ENCODE measurements at places on chromosomes 3 and 15. TPM values are rescaled to one million over a fixed set of nuclear protein-coding genes. Genes with fewer than 3 reads are reported as not detected.

- no peak for DNase-seq
These were observed 420.0 kb downstream of the ROBO2 start for GRCh38 chr3:77459926-77460325.

LNP1 gene
- total RNA-seq = 4.6 TPM

GRCh38 chr3:197368330-197368729 is 69.9 kb upstream of the DLG1 start:
- DNase-seq = no peak

DNA sequence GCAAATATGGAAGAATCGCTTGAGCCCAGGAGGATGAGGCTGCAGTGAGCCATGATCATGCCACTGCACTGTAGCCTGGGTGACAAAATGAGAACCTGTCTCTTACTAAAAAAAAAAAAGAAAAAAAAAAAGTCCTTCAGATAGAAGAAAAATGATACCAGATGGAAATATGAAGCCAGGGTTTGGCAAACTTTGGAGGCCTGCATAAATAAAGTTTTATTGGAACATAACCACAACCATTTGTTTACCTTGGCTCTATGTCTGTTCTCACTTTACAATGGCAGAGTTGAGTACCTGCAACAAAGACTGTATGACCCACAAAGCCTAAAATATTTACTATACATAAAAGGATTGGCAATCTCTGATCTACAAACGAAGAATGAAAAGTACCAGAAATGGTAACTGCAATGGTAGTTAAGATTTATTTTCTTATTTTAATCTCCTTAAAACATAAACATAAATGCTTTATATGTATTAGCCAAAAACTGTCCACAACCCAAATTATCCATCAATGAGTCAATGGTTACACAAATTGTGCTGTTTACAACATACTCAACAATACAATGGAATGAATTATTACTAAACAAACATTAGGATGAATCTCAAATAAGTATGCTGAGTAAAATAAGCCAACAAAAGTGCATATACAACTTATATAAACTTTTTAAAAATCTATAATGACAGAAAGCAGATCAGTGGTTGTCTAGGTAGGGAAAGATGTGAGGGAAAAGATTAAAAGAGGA is 41.8 kb downstream of the GOLGB1 start:
- no peak for DNase-seq

DNA sequence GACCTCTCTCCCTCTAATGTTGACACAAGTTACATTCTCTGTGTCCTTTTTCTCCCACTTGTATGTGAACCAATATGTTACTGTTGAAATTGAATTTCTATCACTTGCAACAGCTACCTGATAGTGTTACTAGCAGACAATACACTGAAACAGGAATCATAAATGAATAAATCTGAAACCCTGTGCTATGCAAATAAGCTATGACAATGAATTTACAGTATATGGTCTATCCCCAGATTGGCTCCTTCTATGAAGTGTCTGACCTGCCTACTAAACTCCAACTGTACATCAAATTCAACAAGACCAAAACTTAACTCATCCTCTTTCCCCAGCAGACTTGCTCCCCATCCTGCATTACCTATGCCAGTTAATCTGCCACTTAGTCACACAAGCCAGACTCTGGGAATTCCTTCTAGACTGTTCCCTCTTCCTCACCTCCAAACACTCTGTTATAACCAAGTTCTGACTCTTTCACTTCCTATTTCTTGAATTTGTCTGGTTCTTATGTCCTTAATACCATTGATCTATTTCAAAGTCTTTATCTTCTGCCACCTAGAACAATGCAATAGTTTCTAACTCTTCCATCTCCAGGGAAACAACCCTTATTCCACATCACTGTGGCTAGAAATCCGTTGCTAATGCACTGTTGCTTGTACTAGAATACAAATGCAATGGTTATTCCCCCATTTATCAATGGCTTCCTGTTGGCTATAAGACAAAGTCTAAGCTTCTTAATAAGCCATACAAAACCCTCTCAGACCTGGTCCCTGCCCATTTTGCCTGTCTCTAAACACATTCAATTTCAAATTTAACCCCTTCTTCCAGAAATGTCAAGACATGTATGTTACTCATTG is 13.4 kb upstream of the ZNF639 start:
- no peak for DNase-seq

DNA sequence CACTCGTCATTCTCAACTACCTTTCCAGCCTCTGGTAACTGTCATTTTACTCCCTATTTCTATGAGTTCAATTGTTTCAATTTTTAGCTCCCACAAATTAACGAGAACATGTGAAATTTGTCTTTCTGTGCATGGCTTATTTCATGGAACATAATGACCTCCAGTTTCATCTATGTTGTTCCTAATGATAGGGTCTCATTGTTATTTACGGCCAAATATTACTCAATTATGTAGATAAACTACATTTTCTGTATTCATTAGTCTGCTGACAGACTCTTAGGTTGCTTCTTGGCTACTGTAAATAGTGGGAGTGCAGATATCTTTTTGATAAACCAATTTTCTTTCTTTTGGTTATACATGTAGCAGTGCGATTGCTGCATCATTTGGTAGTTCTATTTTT is 374.9 kb upstream of the ROBO1 start:
- no peak for DNase-seq

- DNase-seq = no peak
These were observed 13.7 kb downstream of the SPATA12 start for GRCh38 chr3:57074135-57074534.

KLHL40 gene
- total RNA-seq = not detected

- DNase-seq = no peak
These were observed 68.8 kb downstream of the CTNNB1 start for GRCh38 chr3:41267975-41268640.

PRR20G gene
- not detected for total RNA-seq

DNA sequence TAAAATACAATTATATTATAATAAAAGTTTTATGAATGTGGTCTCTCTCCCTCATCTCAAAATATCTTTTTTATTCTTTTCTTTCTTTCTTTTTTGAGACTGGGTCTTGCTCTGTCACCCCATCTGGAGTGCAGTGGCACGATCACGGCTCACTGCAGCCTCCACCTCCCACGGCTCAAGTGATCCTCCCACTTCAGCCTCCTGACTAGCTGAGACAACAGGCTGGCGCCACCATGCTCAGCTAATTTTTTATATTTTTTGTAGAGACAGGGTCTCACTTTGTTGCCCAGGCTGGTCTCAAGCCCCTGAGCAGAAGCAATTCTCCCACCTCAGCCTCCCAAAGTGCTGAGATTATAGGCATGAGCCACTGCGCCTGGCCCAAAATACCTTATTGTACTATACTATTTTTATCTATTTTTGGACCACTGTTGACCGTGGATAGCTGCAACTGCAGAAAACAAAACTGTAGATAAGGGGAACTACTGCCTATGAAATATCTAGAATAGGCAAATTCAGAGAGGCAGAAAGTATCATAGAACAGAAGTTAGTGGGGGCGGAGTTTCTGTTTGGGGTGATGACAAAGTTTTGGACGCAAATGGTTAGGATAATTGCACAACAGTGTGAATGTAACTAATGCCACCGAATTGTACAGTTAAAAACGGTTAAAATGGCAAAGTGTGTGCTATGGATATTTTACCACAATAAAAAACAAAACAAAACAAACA is 66.6 kb downstream of the SLC12A8 start:
- DNase-seq = no peak

GRCh38 chr3:5690904-5691532 is 503.5 kb downstream of the EDEM1 start:
- DNase-seq = no peak

- no peak for DNase-seq
These were observed 254.8 kb upstream of the TPRG1 start for GRCh38 chr3:188916934-188917401.

DNA sequence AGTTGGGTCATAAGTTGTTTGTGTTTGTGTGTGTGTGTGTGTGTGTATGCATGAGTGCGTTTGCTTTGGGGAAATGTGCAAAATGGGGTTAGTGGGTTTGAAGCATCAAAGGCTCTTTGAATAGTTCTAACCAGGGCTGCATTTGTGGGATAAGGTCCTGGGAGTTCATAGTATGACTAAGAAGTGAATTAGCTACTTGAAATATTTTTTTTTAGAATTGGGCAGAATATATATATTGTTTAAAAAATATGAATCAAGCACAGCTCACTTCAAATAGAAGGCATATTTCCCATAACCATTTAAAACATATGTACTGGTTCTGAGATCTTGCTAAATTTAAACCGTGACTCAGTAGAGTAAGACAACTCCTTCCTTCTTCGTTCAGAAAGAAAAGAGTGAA is 43.1 kb downstream of the IGF2BP2 start:
- DNase-seq = no peak

- no peak for DNase-seq
These were observed 292.0 kb upstream of the C2CD4B start for GRCh38 chr15:62457100-62457499.

COL6A5 gene
- not detected for total RNA-seq

DNA sequence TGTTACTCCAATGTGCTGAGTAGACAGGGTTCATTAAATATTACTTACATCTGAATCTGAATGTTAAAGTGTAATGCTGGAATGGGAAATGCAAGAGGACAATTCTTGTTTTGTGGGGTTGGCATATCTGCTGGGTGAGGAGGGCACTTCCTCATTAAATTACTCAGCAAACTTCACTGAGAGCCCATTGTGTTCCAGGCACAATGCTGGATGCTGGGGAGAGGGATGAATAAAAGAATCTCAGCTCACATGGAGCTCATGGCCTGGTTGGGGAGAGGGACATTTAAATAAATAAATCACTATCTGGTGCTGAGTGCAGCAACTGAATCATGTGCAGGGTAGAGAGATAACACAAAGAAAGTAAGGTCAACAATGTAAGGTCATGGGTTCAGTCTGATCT is 199.2 kb upstream of the CFAP20DC start:
- DNase-seq = no peak

CFAP100 gene
- not detected for total RNA-seq

CPA3 gene
- 4.9 TPM for total RNA-seq

DNA sequence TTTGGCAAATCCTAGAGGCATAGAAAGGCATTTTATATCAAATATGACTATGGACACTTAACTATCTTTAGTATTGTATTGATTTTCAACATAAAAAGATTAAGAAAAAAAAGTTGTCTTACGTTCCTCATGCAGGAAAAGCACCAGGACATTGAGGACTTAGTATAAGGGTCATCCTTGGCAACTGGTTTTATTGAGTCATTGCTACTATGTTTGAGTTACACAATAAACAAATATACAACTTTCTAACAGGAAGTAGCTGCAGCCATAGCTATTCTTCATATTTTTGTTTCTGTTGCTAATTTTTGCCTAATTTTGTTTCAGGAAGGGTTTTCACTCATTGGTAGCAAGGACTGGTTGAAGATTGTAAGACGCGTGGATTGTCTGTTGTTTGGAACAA is 93.0 kb downstream of the NPTN start:
- no peak for DNase-seq

GATM gene
- total RNA-seq = 1,064 TPM

DNA sequence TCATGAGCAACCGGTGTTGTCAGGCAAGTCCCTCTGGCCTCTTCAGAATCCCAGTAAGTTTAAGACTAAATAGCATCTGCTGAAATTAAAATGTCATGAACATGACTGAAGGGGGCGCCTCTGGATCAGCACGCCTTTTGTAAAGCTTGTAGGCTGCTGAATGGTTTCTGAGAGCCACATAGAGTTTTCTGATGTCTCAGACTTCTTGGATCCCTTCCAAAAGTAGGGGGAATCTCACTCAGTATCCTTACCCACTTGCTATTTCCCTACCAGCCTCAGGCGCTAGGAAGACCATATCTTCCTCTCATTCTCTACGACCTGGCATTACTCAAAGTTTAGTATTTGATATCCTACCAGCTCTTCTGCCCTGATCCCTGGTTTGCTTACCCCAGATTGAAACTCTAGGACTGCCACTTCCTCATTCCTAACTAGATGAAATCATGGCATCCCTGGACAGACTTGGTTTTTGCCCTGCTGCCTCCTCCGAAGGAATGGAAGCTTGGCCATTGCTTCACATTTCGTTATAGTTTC is 62.7 kb upstream of the CD47 start:
- DNase-seq = peak; percentile 58

SUSD5 gene
- total RNA-seq = 1.8 TPM

- DNase-seq = no peak
These were observed 29.2 kb downstream of the LRRK1 start for GRCh38 chr15:100948430-100948762.

DNA sequence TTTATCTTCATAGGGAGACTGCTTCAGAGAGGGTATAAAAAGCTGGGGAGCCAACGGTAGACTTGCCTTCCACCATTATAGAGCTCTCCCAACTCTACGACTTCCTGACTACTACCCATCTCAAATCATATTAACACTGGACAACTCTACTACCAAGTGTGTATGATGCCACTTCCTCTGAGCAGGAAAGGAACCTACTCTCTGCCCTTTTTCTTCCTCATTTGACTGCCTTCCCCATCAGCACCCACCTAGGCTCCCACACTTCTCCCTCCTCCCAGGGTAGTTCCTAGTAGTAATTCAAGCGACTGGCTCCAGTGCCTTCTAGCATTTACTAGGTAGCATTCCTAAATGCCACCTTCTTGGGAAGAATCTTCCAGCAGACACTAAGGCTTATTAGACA is 24.5 kb upstream of the TBL1XR1 start:
- no peak for DNase-seq

PTH1R gene
- 1.8 TPM for total RNA-seq

- DNase-seq = no peak
These were observed 152.2 kb downstream of the CHDH start for GRCh38 chr3:53694046-53694445.
